ENCODE measurements at places on chromosomes 2 and 18.

- DNase-seq, result no peak
These were observed 403.8 kb upstream of the ID2 start for GRCh38 chr2:8277921-8278571.

GRCh38 chr18:76941284-76941683 lies 118.9 kb downstream of the ZNF236 start:
- no peak for DNase-seq

GRCh38 chr2:223465793-223466192 lies 136.4 kb downstream of the SCG2 start:
- no peak for DNase-seq

- no peak for DNase-seq
These were observed 95.3 kb downstream of the TMEM247 start for GRCh38 chr2:46574457-46575355.

DNA sequence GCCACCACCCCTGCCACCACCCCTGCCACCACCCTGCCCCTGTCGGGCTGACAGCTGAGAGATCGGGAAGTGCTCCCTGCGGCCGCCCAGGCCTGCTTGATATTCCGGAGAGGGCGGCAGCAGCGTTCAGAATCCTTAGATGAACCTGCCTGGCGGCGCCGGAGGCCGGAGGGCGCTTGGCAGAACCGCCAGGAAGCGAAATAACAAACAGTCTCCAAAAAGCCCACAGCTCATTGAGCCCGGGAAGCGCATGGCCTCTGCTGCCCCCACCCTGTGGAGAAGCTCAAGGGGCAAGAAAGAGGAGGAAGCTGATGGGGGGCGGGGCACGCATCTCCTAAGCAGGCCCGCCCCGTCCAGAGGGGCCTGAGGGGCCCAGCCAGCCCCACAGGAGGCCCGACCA lies 92.2 kb upstream of the MBOAT2 start:
- DNase-seq, result no peak

- no peak for DNase-seq
These were observed 2.6 kb downstream of the ADCYAP1 start for GRCh38 chr18:907115-907884.

DNA sequence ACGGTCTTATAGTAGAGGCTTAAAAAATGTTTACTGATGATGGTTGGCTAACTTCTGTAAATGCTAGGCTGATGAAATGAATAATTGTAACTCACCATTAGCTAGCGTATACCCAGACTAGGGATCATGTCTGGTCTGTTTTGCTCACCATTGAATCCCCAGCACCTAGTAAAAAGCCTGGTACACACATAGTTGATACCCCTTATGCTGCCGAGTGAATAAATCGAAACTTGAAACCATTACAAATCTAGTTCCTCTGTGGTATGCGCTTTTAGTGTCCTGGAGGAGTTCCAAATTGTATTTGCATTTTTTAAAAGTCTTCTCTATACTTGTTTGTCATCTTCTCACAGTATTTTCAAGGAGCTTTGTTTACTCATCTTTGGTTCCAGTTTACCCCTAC lies 1.3 kb downstream of the TAF1B start:
- DNase-seq, result peak; percentile 13

GRCh38 chr2:46171996-46172546 lies 125.1 kb upstream of the EPAS1 start:
- DNase-seq, result no peak

- no peak for DNase-seq
These were observed 54.6 kb upstream of the RASGRP3 start for GRCh38 chr2:33421820-33422219.

DNA sequence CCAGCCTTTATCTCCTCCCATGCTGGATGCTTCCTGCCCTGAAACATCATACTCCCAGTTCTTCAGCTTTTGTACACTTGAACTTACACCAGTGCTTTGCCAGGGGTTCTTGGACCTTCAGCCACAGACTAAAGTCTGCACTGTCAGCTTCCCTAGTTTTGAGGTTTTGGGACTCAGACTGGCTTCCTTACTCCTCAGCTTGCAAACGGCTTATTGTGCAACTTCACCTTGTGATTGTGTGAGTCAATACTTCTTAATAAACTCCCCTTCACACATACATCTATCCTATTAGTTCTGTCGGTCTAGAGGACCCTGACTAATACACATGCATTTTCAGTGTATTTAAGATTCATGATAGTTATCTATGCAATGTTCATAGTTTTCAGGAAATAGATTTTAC lies 35.8 kb upstream of the ZNF804A start:
- DNase-seq, result no peak

- no peak for DNase-seq
These were observed 3.6 kb upstream of the PROM2 start for GRCh38 chr2:95270541-95271081.

DNA sequence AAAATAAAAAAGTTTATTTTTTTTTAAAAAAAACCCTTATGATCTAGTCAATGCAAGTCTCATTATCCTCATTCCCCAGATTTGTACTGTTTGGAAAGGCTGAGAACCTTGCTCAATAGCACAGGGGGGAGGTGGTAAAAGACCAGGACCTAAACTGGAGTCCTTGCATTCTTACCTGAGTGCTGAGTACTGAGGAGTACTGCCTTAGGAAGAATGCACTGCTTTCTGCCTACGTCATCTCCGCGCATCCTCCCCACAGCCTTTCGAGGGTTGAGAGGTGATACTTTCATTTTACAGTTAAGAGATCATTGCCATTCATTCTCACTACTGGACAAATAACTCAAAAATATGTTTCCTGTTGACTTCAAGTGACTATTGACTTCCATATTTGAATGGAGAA lies 73.8 kb downstream of the MAP3K20 start:
- peak; percentile 60 for DNase-seq

DNA sequence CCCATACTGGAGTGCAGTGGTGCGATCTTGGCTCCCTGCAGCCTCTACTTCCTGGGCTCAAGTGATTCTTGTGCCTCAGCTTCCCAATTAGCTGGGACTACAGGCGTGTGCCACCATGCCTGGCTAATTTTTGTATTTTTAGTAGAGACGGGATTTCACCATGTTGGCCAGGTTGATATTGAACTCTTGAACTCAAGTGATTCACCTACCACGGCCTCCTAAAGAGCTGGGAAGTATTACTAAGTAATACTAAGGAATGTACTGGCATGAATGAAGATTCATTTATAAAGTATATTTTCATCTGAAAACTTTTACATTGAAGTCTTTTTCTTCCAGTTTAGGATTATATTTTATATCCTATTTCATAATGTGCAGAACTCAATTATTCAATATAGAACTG lies 38.1 kb downstream of the NUP35 start:
- no peak for DNase-seq

GRCh38 chr2:112680666-112681101 lies 34.9 kb downstream of the SLC20A1 start:
- DNase-seq, result no peak

DNA sequence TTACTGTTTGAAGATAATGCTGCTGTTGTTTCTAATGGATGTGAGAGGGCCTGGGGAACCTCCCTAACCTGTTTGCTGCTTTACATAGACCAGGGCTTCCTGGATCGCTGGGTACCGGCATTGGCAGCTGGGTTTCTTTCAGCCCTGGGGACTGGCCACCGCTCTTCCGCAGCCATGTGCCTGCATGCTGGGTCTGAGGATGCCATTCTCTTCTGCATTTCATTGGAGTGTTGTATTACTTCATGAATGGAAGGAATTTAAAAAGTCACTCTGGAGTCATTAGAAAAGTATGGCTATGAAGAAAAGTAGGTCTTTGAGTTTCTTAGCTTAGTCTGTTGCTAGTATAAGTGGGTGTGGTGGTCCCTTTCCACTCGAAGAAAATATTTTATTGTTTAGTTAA lies 107.3 kb upstream of the MGAT5 start:
- no peak for DNase-seq

- no peak for DNase-seq
These were observed 326.6 kb upstream of the COL3A1 start for GRCh38 chr2:188647430-188648070.

- no peak for DNase-seq
These were observed 702.2 kb upstream of the NRXN1 start for GRCh38 chr2:51734115-51734514.

DNA sequence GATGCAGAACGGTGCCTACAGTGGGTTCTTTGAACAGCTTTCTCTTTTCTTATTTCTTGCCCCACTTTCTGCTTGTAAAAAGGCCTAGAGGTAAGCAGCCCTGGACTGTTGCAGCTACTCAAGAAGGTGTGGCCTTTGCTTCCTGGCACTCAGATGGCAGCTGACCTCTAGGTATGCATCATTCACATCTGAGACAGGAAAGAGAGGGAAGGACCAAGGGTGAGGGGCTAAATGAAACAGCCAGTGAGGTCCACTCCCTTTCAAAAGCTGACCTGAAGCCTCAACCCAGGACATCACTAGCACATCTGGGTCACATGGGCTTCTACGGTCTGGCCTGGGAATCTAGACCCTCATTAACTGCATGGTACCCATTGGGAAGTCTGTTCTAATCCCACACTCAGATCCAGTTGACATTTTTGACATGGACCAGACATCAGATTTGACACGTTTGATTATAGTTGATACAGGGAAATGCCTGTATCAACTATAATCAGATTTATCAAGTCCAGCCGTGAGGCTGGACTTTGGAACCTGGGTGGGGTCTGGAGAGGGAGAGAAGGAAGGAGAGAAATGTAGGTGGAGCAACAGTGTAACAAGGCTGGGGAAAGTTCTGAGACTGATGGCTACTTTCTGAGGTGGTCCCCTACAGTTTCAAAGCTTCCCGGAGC lies 60.2 kb downstream of the E2F6 start:
- DNase-seq, result no peak

- peak; percentile 1 for DNase-seq
These were observed 18.0 kb downstream of the GPR35 start for GRCh38 chr2:240643093-240643810.

DNA sequence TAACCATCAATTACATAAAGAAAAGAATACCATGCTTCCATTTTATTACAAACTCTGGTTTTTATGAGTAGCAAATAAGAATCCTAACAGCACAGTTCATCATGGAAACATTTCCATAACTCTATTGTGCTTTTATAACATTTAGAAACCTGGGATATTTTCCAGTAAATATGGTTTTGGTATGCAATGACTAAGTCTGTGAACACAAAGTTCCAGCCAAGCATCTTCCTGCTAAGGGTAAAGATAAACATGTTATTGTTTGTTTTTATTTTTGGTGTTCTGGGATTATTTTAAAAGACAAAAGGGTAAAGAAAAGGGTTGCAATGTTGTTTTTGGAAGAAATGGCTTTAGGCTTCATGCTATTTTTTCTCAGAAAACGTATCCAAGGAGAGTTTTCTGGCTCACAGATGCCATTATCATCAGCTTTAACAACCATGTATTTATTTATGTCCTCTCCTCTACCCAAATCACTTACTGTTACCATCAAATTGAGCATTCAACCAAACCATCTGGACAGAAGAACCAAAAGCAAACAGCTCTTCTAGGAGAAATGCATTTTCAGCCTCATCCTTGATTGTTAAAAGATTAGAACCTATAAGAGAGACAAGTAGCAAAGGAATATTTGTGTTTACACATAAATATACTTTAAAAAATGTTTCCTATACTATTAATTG lies 116.0 kb downstream of the PLA2R1 start:
- no peak for DNase-seq

DNA sequence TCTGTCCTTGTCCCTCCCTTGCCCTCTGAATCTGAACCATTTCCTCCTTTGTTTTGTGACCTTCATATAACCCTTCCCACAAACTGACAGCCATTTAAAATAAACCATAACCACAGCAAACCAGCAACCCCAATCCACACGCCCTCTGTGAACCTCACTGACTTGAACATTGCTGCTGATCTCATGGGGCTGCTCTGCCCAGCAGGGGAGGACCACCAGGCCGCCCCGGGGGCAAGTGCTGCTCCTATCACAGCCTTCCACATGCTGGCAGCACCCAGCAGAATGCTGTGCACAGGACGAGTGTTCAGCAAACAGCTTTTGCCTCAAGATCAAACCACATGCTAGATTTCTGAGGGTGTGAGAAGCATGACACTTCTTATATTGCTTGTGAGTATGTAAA lies 73.9 kb upstream of the UXS1 start:
- no peak for DNase-seq

- peak; percentile 72 for DNase-seq
These were observed 29.1 kb downstream of the ARMC9 start for GRCh38 chr2:231227310-231228162.

GRCh38 chr18:58228176-58228575 lies 184.2 kb downstream of the NEDD4L start:
- no peak for DNase-seq

DNA sequence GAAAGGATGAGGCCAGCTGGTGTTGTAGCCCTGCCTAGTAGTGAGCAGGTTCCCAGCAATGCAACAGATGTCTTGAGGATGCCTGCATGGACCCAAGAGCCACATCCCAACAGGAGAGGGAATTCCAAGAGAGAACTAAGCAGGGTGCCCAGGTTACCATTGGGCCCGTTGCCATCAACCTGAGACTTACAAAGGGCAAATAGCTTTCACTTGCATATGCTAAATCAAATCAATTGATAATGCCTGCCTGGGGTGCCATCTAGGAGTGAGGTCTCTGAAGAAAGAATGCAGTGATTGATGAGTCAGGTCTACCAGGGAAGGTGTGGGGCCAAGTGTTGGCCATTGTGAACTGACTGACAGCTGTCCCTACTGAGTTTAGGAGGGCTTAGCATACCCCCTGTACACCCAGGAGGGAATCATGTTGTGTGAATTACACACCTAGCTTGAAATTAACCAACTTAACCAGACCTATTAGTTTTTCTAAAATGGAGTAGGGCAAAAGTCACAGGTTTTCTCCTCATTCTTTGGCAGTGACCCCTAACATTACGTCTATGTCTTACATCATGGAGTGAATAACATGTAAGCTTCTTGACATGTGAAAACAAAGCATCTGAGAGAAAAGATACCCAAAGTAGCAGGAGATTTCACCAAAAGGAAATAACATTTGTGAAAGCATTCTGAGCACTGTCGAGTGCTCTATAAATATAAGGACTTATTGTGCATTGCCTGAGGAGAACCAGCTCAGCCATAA lies 32.3 kb downstream of the FHOD3 start:
- DNase-seq, result no peak

- no peak for DNase-seq
These were observed 39.7 kb upstream of the MRPL19 start for GRCh38 chr2:75606761-75607399.

DNA sequence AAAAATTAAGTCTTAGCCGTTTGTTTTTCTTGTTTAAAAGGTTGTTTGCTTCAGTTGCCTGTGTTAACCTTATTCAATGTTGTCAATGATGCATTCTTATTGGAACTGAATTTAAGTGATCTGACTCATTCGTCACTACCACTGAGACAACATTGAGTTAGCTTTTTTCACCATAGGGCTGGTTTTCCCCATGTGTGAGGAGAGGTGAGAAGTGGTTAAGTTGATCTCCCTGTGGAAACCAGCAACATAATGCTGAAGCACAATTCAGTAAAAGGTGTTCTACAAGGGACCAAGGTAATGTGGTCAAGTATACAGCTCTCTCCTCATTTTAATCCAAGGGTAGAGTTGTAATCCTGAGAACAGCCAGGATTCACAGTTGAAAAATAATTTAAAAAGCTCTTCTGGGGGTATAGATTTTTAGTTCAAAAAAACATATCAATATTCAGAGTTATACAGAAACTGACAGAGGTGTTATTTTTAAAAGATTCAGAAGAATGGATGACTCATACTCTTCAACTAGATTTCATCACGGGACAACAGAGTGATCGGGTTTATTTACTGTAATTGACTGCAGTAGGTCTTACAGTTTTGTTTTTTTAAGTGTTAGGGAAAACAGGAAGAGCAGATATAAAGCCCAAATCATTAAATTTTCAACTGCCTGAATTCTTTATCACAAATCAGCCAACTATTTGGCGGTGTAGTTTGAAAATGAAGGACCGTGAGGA lies 12.6 kb downstream of the NOP58 start:
- DNase-seq, result no peak
